ENCODE measurements at places on chromosomes 1 and 21. TPM values are rescaled to one million over a fixed set of nuclear protein-coding genes. Genes with fewer than 3 reads are reported as not detected.

Gene GORAB
- 7.0 TPM for total RNA-seq

Gene SUSD4
- total RNA-seq: 0.09 TPM

Gene KRTAP7-1
- not detected for total RNA-seq

Gene LCE1A
- not detected for total RNA-seq

Gene C4BPB
- not detected for total RNA-seq

Gene MYOG
- not detected for total RNA-seq

All from K562 (cell line).